ENCODE measurements at places on chromosomes 4 and X.

- no peak for DNase-seq
Observed at GRCh38 chrX:13048280-13048679, 3.9 kb upstream of the FAM9C start.

GRCh38 chrX:30010471-30010870 lies 204.9 kb upstream of the MAGEB2 start:
- DNase-seq = no peak

DNA sequence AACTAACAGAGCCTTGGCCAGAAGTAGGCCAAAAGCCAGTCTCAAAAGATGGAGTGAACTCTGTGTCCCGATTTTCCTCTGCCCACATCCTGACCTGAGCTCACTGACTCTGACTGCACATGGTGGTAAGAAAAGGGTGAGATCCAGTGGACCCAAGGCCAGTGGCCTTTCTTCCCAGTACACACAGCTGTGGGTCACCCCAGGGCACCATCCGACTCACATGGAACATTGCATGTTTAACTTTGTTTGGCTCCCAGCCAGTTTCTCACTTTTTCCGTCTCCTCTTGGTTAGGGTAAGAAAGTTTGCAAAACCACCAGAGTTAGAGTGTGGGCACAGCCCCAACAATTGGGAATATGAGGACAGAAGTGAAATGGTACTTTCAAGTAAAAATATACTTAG lies 69.8 kb downstream of the GAB1 start:
- no peak for DNase-seq

GRCh38 chr4:8641931-8642650 lies 49.5 kb downstream of the CPZ start:
- DNase-seq = no peak

DNA sequence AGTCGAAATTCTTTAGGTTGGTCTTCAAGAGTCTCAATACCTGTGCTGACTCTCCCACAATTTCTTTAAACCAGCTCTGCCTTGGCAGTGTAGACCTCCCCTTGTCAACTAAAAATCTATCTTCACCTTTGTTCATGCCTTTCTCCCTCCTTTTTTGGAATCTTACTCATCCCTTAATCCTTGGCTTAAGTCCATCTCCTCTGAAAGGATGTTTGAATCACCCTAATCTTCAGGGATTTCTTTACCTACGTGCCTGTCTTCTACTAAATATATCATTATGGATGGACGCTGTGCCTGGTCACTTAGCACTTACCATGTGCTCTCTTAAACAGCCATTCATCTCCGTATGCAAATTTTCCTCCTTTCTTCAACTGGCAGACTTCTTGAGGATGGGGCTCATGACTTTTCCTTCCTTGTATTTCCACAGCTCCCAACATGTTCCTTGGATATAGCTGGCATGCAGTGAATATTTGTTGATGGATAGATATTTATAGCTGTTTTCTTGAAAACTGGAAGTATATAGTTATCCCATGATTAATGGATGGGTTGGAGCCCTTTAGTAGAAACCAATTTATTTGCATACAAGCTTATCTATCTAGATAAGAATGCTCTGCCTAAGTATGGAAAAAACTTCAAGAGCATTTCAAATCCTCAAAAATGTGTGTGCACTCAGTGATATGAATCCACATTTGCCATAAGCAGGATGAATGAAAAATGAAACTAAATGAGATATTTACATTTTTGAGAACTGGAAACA lies 166.6 kb downstream of the SPRY1 start:
- no peak for DNase-seq

DNA sequence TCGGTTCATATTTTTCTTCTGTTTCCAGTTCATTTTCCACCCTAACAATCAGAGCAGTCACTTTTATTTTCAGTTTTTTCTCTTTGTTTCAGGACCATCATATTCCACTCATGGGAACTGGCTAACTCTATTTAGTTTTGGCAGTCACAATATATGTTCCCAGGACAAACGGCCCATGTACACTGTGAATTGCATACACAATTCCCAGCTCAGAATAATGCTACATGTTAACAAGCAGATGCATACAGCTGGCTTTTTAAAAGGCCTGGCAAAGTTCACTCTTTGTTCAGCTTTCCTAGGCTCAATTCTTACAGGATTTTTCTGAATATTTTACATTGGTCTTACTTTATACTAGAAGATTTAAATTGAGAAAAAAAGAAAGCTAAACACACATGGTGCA lies 224.9 kb downstream of the ANKRD50 start:
- DNase-seq = no peak

DNA sequence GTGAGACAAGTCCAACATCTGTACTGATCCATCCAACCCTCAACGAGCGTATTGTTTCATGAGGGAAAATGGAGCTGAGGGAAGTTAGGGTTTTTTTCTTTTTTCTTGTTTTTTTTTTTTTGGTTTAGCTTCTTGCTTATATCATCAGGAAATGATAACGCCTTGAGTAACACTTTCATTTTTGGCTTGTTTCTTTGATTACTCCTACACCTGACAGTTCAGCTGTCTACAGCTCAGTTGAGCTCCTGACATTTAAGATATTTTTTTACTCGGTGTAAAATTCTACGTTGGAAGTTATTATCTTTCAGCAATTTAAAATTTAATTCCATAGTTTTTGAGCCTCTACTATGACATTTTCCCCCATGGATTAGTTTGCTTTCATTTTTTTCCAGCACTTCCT lies 691.0 kb upstream of the HTR2C start:
- no peak for DNase-seq

Measured in SK-N-DZ (cell line).